ENCODE measurements at places on chromosomes 5 and 9.

GRCh38 chr9:123063177-123063598 is 29.7 kb downstream of the GPR21 start:
- DNase-seq: no peak

DNA sequence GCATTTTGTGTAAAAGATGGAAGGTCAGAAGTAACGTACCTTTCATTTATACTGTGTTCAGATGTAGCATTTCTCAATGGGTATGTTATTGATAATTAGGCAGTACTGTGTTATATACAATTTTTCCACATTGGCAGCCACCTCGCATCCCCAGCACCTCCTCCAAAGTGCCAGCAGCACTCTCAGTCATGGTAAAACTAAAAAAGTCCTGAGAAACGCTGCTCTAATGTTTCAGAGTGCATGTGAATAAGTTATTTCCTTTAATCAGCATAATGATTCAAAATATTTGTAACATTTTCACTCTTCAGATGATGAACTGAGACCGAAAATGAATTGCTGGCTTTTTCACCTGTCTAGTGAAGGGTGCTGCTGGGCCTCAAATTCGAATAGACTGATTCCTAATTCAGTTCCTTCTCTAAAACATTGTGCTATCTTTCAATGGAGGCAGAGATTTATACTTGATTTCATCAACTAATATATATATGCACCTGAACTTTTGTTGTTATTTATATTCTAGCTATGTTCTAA is 79.9 kb upstream of the ANKRD55 start:
- no peak for DNase-seq

DNA sequence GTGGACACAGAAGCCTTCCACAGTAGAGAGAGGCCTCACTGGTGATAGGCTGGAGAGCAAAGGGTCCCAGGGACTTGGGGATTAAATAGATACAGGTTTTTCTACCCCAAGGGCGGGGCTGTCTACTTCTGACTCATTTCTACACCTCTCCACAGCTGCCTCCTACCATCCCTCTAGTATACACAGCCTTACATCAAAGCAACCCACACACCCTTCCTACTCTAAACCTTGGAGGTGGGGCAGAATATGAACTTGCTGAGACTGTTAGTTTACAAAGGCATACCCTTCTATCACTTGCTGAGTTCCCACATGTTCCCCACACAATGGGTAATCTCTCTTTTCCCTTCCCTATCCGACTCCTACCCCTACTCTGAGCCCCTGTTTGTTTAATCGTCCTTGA is 19.9 kb upstream of the PCA3 start:
- DNase-seq: no peak

- no peak for DNase-seq
Observed at GRCh38 chr9:114303571-114303970, 19.3 kb upstream of the ORM1 start.

GRCh38 chr5:55459572-55459971 is 75.2 kb downstream of the PLPP1 start:
- no peak for DNase-seq

Measured in H9 (cell line).